ENCODE measurements at places on chromosomes 16 and 17. TPM values are rescaled to one million over a fixed set of nuclear protein-coding genes. Genes with fewer than 3 reads are reported as not detected.

GRCh38 chr17:2950846-2951245 is 112.6 kb downstream of the OR1D5 start:
- H3K4me1 ChIP-seq, result peaks cover 14% of the 10 kb centered on the region
- H3K27me3 ChIP-seq, result peaks cover 5% of the 10 kb centered on the region
- no peak overlapping the region for H3K4me3 ChIP-seq
- DNase-seq, result no peak
- no peak overlapping the region for H3K27ac ChIP-seq

SLC4A1 gene
- not detected for total RNA-seq

GPR179 gene
- total RNA-seq, result 0.34 TPM

RPH3AL gene
- total RNA-seq, result 1.2 TPM

DNA sequence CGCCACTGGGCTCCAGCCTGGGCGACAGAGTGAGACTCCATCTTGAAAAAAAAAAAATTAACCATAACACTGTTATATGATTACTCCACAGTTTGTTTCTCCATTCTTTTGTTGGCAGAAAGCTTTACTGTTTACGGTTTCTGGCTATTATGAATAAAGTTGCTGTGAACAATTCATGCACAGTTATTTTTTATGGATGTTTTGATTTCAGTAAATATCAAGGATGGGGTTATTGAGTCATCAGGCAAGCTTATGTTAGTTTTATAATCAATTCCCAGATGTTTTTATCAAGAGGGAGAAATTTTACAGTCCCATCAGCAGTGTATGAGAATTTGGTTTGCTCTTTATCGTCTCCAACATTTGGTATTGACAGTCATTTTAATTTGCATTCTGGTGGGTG is 67.9 kb downstream of the TAOK1 start:
- no peaks in the 10 kb centered on the region for H3K27me3 ChIP-seq
- no peak overlapping the region for H3K4me3 ChIP-seq
- no peak overlapping the region for H3K27ac ChIP-seq

DNA sequence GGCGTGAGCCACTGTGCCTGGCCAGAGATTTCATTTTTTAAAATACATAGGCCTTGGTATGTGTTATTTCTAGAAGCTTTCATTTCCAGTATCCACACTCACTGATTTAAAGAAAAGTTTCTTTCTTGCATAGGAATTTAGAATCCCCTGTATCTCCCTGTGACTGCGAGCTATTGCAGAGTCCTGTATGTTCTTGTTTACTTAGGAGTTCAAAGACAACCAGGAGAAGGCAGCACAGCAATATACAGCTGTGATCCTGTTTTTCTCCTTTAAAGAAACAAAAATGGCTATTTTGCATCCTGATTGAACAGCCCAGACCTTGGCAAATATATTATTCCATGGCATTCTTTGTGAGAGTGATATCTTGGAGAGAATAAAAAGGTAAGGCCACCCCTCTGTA is 185.0 kb upstream of the COX10 start:
- H3K27ac ChIP-seq, result no peak overlapping the region
- H3K4me1 ChIP-seq, result no peaks in the 10 kb centered on the region
- H3K4me3 ChIP-seq, result no peak overlapping the region

DNA sequence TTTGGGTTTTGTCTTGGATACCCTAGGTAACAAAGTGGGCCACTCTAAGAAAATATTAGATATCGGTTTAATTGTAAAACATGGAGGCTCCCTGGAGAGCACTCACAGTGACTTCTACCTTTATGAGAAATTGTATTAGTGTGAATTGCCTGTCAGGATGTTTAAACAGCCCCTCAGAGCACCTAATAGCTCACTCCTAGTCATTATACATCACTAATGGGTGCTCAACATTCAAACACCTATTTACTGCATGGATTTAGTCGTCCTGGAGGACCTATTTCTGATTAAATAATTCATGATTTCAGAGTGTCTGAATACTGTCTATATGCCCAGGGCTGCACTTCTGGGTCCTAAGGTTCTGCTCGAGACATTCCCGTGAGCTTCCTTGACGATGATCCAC is 430.2 kb upstream of the EEF2KMT start:
- H3K36me3 ChIP-seq, result no peaks in the 10 kb centered on the region
- peaks cover 20% of the 10 kb centered on the region for H3K27me3 ChIP-seq
- no peak overlapping the region for H3K27ac ChIP-seq
- H3K4me3 ChIP-seq, result no peak overlapping the region

DNA sequence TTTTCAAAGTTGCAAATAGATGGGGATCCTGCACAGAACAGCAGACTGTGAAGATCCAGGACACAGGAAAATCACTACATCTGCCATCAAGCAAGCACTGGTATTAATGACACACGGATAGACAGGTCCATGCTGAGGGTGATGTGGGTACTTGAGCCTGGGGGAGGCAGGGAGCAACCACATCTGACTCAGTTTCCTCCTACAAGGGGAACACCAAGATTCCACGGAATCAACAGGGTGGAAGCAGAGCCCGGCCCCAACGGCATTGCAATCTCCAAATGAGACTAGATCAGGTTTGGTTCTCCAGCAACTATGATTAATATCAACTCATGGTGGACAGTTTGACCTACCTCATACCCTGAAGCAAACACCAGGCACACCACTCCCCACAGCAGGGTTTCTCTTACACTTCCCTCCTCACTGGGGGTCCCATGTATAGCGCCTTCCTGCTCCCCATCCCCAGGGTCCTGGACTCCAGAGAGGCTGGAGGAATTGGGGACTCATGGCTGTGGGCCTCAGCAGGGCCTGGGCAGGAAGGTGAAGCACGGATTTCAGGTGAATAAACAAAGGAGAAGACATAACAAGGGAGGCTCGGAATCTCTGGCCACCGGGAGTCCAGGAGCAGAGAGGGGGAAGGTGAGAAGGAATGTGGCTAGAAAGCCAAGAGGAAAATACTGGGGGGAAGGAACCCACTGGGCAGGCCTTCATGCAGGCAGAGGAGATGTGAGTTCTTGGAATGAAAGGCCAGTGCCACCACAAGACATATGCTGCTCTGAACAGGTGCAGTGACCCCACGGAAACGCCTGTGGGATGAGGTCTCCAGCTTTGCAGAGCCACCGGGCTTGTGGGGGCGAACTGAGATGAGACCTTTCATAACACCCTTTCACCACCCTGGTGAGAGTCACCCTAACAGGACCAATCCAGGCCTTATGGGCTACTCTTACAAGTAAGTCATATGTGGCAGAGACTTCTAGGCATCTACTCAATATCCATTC is 29.5 kb upstream of the PIK3R6 start:
- H3K36me3 ChIP-seq, result peaks cover 55% of the 10 kb centered on the region
- no peaks in the 10 kb centered on the region for H3K27me3 ChIP-seq
- peaks cover 86% of the 10 kb centered on the region for H3K4me1 ChIP-seq

GRCh38 chr16:89004209-89004831 is 27.3 kb upstream of the CBFA2T3 start:
- no peak overlapping the region for H3K27ac ChIP-seq
- DNase-seq, result no peak
- H3K27me3 ChIP-seq, result peaks cover 60% of the 10 kb centered on the region
- H3K4me3 ChIP-seq, result no peak overlapping the region
- peaks cover 12% of the 10 kb centered on the region for H3K4me1 ChIP-seq

RPRML gene
- not detected for total RNA-seq

ASIC2 gene
- total RNA-seq, result not detected

DNA sequence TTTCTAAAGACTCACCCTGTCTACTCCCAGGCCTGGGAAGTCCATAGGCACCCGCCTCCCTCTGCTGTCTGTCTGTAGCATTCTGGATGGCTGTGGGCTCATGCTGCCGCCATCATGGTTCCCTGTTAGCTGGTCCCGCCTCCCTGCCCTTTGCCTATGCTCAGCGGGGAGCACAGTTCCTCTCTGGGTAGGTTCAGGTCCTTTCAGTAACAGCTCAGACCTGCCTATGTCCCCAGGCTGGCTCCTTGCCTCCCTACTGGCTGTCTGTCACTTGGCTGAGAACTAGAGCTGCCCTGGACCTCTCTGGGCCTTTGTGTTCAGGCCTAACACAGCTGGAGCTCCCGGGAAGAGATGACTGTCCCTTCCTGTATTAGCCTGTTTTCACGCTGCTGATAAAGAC is 317.9 kb downstream of the SNX29 start:
- no peak overlapping the region for H3K27ac ChIP-seq
- H3K27me3 ChIP-seq, result no peaks in the 10 kb centered on the region
- DNase-seq, result no peak

PLLP gene
- total RNA-seq, result 0.54 TPM

RASL10B gene
- 2.5 TPM for total RNA-seq

KCNH6 gene
- not detected for total RNA-seq

- H3K36me3 ChIP-seq, result peaks cover 19% of the 10 kb centered on the region
- peaks cover 9% of the 10 kb centered on the region for H3K27me3 ChIP-seq
- peak overlapping the region; percentile 84 for H3K27ac ChIP-seq
- peaks cover 26% of the 10 kb centered on the region for H3K4me1 ChIP-seq
Measured at GRCh38 chr16:23148513-23149266, 562 bp downstream of the USP31 start.

GRCh38 chr16:88804552-88805339 is 1.2 kb downstream of the CDT1 start:
- H3K27ac ChIP-seq, result peak overlapping the region; percentile 76
- peaks cover 43% of the 10 kb centered on the region for H3K36me3 ChIP-seq
- H3K4me3 ChIP-seq, result peak overlapping the region; percentile 86
- no peaks in the 10 kb centered on the region for H3K27me3 ChIP-seq
- peaks cover 37% of the 10 kb centered on the region for H3K4me1 ChIP-seq

IL34 gene
- 0.22 TPM for total RNA-seq

- H3K4me1 ChIP-seq, result no peaks in the 10 kb centered on the region
- H3K27me3 ChIP-seq, result no peaks in the 10 kb centered on the region
- H3K27ac ChIP-seq, result no peak overlapping the region
- peaks cover 15% of the 10 kb centered on the region for H3K36me3 ChIP-seq
- no peak for DNase-seq
- H3K4me3 ChIP-seq, result no peak overlapping the region
Measured at GRCh38 chr16:19595043-19595767, 39.7 kb downstream of the VPS35L start.

- no peaks in the 10 kb centered on the region for H3K36me3 ChIP-seq
- peaks cover 9% of the 10 kb centered on the region for H3K4me1 ChIP-seq
- DNase-seq, result no peak
- no peak overlapping the region for H3K27ac ChIP-seq
- peaks cover 5% of the 10 kb centered on the region for H3K27me3 ChIP-seq
- H3K4me3 ChIP-seq, result no peak overlapping the region
Measured at GRCh38 chr17:2931876-2932275, 131.5 kb downstream of the OR1D5 start.

DNA sequence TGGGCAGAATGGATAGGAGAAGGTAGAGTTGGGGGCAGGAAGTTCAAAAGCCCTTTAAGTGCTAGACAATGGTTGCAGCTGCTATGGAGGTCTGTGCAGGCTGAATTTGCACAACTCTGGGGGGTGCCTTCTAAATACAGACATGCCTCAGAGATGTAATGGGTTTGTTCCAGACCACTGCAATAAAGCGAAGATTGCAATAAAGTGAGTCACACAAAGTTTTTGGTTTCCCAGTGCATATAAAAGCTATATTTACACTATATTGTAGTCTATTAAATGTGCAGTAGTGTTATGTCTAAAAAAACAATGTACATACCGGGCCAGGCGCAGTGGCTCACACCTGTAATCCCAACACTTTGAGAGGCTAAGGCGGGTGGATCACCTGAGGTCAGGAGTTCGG is 60.5 kb upstream of the MYOCD start:
- H3K36me3 ChIP-seq, result no peaks in the 10 kb centered on the region
- H3K27ac ChIP-seq, result no peak overlapping the region
- no peaks in the 10 kb centered on the region for H3K4me1 ChIP-seq

DNA sequence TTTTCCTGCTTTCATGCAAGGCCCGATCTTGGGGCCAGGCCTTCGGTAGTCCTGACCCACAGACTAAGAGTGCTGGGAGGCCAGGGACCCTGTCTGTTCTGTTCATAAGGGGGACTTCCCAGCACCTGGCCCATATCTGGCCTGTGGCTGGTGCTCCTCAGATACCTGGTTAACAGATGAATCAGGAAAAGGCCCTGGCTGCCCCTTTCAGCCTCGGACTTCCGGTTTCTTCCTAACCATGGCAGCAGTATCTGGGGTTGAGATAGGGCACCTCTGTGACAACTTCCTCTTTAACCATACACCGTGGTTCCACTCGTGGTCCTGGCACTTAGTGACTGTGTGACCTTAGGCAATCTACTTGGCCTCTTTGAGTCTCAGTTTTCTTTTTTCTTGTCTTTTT is 18.4 kb downstream of the PLCG2 start:
- no peak overlapping the region for H3K4me3 ChIP-seq
- H3K27ac ChIP-seq, result peak overlapping the region; percentile 82
- H3K4me1 ChIP-seq, result peaks cover 27% of the 10 kb centered on the region
- H3K27me3 ChIP-seq, result no peaks in the 10 kb centered on the region
- DNase-seq, result no peak
- no peaks in the 10 kb centered on the region for H3K36me3 ChIP-seq

GRCh38 chr17:77466140-77466539 is 325.4 kb downstream of the SEC14L1 start:
- H3K36me3 ChIP-seq, result peaks cover 67% of the 10 kb centered on the region
- DNase-seq, result no peak
- no peaks in the 10 kb centered on the region for H3K27me3 ChIP-seq
- H3K4me3 ChIP-seq, result peak overlapping the region; percentile 62
- peak overlapping the region; percentile 86 for H3K27ac ChIP-seq

GRCh38 chr17:42893359-42893758 is 7.2 kb upstream of the G6PC1 start:
- no peaks in the 10 kb centered on the region for H3K4me1 ChIP-seq
- no peak overlapping the region for H3K27ac ChIP-seq
- no peaks in the 10 kb centered on the region for H3K36me3 ChIP-seq
- peaks cover 8% of the 10 kb centered on the region for H3K27me3 ChIP-seq
- H3K4me3 ChIP-seq, result no peak overlapping the region

DNA sequence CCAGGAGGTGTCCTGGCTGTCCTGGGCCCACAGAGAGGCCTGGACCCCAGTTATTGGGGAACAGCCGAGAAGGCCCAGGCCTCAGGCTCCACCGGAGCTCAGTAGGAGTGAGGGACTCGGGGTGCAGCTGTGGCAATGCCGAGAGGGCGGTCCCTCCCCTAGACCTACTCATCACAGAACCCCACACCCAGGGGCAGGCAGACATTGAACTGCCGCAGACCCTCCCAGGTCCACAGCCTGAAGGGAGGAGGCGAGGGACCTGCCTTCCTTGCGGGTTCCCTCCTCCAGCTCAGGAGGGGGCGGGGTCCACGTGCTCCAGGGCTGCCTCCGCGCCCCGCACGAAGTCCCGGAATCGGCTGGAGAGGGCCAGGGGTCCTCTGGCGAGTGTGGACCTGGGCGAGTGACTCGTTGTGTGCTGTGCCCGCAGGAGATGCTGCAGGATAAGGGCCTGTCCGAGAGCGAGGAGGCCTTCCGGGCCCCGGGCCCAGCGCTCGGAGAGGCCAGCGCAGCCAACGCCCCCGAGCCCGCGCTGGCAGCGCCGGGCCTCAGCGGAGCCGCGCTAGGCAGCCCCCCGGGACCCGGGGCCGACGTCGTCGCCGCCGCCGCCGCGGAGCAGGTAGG is 3.9 kb downstream of the TBX4 start:
- H3K27me3 ChIP-seq, result peaks cover 86% of the 10 kb centered on the region
- no peak overlapping the region for H3K4me3 ChIP-seq
- H3K36me3 ChIP-seq, result no peaks in the 10 kb centered on the region

DNA sequence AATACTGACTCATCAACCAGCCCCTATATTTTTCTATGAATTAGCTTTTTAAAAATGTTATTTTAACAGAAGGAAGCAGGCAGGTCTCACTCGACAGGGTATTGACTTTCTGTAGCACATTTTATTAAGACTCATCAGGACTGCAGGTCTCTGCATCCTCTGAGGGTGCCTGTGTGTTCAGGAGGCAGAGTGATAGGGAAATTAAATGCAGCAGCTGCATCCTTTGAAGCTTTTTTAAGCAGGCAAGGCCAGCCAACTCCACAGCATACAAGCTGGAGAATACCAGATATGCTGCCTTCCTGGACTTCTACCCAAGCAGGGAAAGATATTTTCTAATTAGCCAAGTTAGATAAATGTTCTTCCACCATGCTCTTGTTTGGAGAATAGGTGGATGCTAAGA is 124.9 kb downstream of the WSCD1 start:
- peaks cover 4% of the 10 kb centered on the region for H3K36me3 ChIP-seq
- no peak overlapping the region for H3K4me3 ChIP-seq
- no peak overlapping the region for H3K27ac ChIP-seq
- peaks cover 10% of the 10 kb centered on the region for H3K27me3 ChIP-seq

Measured in activated naive CD8-positive, alpha-beta T cell treated with anti-CD3 and anti-CD28 coated beads for 36 hours (primary cell).